Hepatocyte (in vitro differentiated cells): ENCODE measurements at places on chromosomes 2 and 18. TPM values are rescaled to one million over a fixed set of nuclear protein-coding genes. Genes with fewer than 3 reads are reported as not detected.

RNF152 gene
- total RNA-seq: 18.3 and 21.1 TPM in 2 replicates

SLC19A3 gene
- total RNA-seq: 19.7 and 21.8 TPM in 2 replicates

SLC9A4 gene
- 0.80 and 1.8 TPM in 2 replicates for total RNA-seq

NOSTRIN gene
- 10.7 and 19.1 TPM in 2 replicates for total RNA-seq

VSNL1 gene
- total RNA-seq: 9.4 and 12.1 TPM in 2 replicates

GKN1 gene
- 0.53 TPM in 1 of 2 replicates, not detected in the other for total RNA-seq

LTBP1 gene
- 60.9 and 68.9 TPM in 2 replicates for total RNA-seq

GALNT13 gene
- 21.0 and 53.5 TPM in 2 replicates for total RNA-seq

UNC80 gene
- total RNA-seq: 0.03 and 0.04 TPM in 2 replicates

LIMS3 gene
- 0.60 and 1.4 TPM in 2 replicates for total RNA-seq

PPP1R1C gene
- 0.40 and 8.4 TPM in 2 replicates for total RNA-seq

ABCG5 gene
- total RNA-seq: 3.8 and 5.4 TPM in 2 replicates

UBE2F gene
- total RNA-seq: 52.8 and 59.8 TPM in 2 replicates

MC5R gene
- not detected in 2 replicates for total RNA-seq

HOXD9 gene
- total RNA-seq: 2.4 and 2.9 TPM in 2 replicates

MC4R gene
- not detected in 2 replicates for total RNA-seq

RGPD5 gene
- total RNA-seq: 17.7 and 46.3 TPM in 2 replicates

LRP1B gene
- total RNA-seq: 1.8 and 2.0 TPM in 2 replicates

IL1R2 gene
- 1.3 and 10.5 TPM in 2 replicates for total RNA-seq

POTEC gene
- total RNA-seq: not detected in 2 replicates

SKA1 gene
- 5.5 and 7.5 TPM in 2 replicates for total RNA-seq

CRYGC gene
- 1.3 TPM in 1 of 2 replicates, not detected in the other for total RNA-seq

OXER1 gene
- 3.7 and 5.1 TPM in 2 replicates for total RNA-seq

DYSF gene
- 0.90 and 2.8 TPM in 2 replicates for total RNA-seq

APOB gene
- 804 and 814 TPM in 2 replicates for total RNA-seq

ZNF385B gene
- total RNA-seq: 1.5 and 2.4 TPM in 2 replicates

CAVIN2 gene
- total RNA-seq: 4.8 and 5.2 TPM in 2 replicates

RGPD3 gene
- 0.27 and 0.36 TPM in 2 replicates for total RNA-seq

PPP4R3B gene
- total RNA-seq: 54.0 and 54.3 TPM in 2 replicates

EIPR1 gene
- total RNA-seq: 42.3 and 60.9 TPM in 2 replicates

EPB41L3 gene
- 24.5 and 31.7 TPM in 2 replicates for total RNA-seq

TEX261 gene
- 62.6 and 81.0 TPM in 2 replicates for total RNA-seq

SYT4 gene
- total RNA-seq: 1.7 TPM in 2 replicates

STAT1 gene
- 102 and 124 TPM in 2 replicates for total RNA-seq

PSD4 gene
- 22.6 and 26.5 TPM in 2 replicates for total RNA-seq
